ENCODE measurements at places on chromosomes 12 and 14.

DNA sequence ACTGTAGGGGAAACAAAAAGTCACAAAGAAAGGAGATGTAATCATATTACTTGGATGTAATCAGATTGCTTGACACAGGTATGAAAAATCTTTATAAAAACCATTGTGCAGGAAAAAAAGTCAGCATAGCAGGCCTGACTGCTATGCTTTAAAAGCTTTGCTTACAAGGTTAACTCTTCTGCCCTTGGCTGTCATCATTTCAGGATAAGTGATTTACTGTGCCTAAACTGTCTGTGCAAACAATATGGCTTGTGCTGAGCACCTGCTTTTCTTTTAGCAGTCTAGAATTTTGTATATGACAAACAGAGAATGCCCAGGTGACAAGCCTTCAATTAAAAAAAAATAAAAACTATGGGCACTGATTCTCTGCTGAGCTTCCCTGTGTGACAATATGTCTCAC lies 63.8 kb upstream of the PLEKHG7 start:
- DNase-seq, result no peak

- DNase-seq, result no peak
Measured at GRCh38 chr14:50822501-50823042, 8.4 kb downstream of the NIN start.

- DNase-seq, result no peak
Measured at GRCh38 chr12:131784909-131785762, 43.1 kb upstream of the MMP17 start.

GRCh38 chr12:91959220-91959619 lies 186.4 kb downstream of the BTG1 start:
- no peak for DNase-seq

DNA sequence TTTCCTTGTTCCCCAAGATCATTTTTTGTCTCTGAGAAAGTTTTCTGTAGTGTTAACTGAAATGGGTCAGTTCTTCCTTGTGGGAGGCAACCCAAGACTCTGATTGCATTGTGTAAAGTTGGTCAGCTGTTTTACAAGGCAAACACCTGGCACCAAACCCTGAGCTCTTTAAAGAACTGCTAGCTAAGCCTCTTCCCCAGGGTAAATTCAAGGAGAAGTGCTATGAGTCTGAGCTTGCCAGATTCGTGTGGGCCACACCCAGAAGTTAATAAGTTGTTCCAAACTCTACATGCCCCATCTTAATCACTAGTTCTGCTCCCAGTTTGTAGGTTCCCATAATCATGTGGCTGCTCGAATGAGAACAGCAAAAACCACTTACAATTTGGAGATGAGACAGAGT lies 214.5 kb downstream of the BTG1 start:
- DNase-seq, result no peak

- no peak for DNase-seq
Measured at GRCh38 chr12:65966852-65967593, 142.7 kb downstream of the HMGA2 start.

GRCh38 chr14:75645056-75645455 lies 15.6 kb downstream of the ERG28 start:
- DNase-seq, result no peak

- DNase-seq, result no peak
Measured at GRCh38 chr12:53336181-53336681, at the start of gene SP7. Gene SP7 (minus strand): TSS chr12:53336354. CDS start chr12:53335646, 708 bp downstream.

DNA sequence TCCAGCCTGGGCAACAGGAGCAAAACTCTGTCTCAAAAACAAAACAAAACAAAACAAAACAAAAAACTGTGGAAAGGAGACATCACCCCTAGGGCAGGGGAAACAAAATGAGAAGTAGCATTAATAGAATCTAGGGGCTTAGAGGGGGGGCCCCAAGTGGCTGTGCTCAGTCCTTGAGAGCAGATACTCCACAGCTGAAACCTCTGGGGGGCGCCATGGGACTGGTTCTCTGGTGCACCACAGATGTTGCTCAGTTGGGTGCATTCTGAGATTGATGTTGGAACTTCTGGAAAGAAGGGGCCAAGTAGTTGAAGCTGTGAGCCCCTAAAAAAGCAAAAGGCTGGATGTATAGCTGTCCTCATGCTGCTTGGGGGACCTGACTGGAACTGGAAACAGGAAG lies 11.8 kb upstream of the SYNE2 start:
- DNase-seq, result no peak

GRCh38 chr14:98345161-98345560 lies 926.8 kb downstream of the BCL11B start:
- no peak for DNase-seq

DNA sequence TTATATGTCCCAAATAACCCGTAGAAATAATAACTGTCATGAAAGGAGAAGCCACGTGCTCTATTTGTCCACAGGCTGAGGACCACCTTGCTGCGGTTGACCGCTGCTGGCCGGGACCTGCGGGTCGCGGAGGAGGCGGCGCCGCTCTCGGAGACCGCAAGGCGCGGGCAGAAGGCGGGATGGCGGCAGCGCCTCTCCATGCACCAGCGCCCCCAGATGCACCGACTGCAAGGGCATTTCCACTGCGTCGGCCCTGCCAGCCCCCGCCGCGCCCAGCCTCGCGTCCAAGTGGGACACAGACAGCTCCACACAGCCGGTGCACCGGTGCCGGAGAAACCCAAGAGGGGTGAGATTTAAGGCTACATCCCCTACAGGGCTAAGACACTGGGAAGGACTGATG lies 21.0 kb downstream of the RPGRIP1 start:
- DNase-seq, result no peak

DNA sequence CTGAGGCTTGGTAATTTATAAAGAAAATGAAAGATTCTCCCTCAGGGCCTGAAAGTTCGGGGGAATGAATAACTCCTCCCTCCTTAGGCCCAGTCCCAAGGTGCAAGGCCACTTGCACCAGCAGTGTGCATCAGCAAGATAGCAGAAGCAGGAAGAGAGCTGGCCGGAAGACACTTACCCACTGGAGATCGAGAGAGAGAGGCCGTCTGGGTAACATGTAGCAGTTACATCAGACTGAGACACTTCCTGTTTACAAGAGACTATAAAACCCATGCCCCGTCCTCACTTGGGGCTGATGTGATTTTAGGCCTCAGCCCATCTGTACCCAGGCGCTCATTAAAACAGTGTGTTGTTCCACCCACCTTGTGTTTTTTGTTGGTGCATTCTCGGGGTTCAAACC lies 85.2 kb downstream of the TMTC3 start:
- DNase-seq, result no peak

GRCh38 chr12:42670719-42671118 lies 81.2 kb upstream of the PRICKLE1 start:
- DNase-seq, result no peak

- no peak for DNase-seq
Measured at GRCh38 chr14:72726444-72726843, 167.5 kb downstream of the DPF3 start.

DNA sequence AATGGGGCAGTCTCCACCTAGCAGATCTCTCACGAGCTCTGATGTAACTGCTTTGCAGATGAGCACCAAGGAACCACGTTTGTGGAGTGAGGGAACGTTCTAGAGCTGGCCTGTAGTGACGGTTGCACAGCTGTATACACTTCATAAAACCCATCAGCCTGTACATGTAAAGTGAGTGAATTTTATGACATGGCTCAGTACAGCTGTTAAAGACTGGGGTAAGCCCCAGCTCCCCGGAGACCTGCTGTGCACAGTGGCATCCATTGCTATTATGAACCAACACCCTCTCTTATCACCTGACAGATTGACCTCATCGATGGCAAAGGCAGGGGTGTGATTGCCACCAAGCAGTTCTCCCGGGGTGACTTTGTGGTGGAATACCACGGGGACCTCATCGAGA lies 20.6 kb downstream of the KMT5A start:
- no peak for DNase-seq

DNA sequence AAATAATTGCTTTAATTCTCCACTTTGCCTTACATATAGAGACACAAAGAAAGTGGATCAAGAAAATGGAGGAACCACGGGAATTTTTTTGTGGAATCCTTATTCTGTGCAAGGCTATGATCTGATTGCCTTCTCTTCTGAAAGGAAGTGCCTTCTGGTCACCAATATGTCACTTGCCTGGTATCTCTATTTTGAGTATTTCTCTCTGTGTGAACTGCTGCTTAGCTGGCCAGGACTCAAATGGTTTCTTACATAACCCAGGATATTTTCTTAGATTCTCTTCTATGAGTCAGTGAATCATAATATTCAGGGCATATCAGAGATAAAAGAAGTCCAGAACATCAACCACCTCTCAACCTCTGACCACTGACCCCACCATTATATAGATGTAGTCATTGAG lies 156.1 kb downstream of the DIO2 start:
- DNase-seq, result no peak

DNA sequence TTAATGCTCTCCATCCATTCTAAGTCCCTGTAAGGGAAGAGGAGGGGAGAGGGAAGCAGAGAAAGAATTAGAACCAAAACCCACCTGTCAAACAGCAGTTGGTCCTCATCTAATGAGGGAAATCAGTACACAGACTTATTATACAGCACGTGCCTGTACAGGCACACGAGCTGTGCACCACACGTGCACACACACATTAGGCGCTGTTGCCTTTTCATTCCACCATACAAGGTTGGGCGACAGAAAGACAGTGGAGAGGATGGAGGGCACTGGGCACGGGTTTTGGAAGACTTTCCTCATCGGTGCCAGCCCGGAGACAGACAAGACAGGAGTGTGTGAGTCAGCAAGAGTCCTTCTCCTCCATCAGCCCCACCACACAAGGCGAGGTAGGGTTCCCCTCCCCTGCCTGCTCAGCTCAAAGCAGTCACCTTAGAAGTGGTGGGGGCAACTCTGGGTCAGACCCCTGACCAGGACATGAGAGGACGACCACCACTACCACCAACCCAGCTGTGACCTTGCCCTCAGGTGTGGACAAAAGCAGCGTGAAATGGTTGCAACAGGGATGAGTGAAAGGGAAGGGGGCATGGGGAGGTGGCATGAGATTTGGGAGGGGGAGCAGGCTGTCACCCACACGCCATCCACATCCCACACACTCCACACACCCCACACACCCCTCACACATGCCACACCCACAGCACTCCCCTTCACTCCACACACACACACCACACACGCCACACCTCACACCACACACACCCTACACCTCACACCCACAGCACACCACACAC lies 80.7 kb downstream of the ACTN1 start:
- DNase-seq, result no peak

DNA sequence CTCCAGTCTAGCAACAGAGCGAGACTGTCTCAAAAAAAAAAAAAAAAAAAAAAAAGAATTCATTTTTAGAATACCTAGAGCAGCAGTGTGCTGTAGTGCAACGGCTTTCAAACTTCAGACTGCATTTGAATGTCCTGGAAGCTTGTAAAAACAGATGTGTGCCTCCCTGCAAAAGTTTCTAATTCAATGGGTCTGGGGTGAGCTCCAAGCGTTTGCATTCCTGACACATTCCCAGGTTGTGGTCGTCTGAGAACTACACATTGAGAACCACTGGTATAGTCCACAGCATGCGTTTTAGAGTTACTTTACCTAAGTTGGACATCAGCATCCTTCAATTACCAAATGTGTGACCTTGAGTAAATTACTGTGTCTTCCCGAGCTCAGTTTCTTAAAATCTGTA lies 816.8 kb downstream of the NRXN3 start:
- no peak for DNase-seq

Measured in NCI-H2107 (cell line).